ENCODE measurements at places on chromosomes 13 and 19. TPM values are rescaled to one million over a fixed set of nuclear protein-coding genes. Genes with fewer than 3 reads are reported as not detected.

Gene CCNA1
- 0.83 TPM for total RNA-seq

Gene TPTE2
- not detected for total RNA-seq

Gene KL
- total RNA-seq: 0.15 TPM

Gene MAST1
- total RNA-seq: 3.3 TPM

Gene ATP4B
- not detected for total RNA-seq

Gene ZNF836
- 8.7 TPM for total RNA-seq

Gene SLC1A6
- not detected for total RNA-seq

Gene SLITRK6
- total RNA-seq: 0.83 TPM

Gene CRLF1
- 9.5 TPM for total RNA-seq

Gene SELENOV
- total RNA-seq: not detected

Gene CEBPA
- total RNA-seq: 0.15 TPM

Gene GRK1
- total RNA-seq: 0.15 TPM

Gene PBX4
- 1.6 TPM for total RNA-seq

Gene IGSF23
- total RNA-seq: 0.17 TPM

Gene SPACA4
- total RNA-seq: not detected

Gene SCEL
- total RNA-seq: not detected

Gene RFX2
- 12.1 TPM for total RNA-seq

Gene PLK5
- not detected for total RNA-seq

Gene CAMSAP3
- total RNA-seq: under 0.01 TPM

Gene NCAN
- total RNA-seq: under 0.01 TPM

Gene CACNG8
- total RNA-seq: 0.50 TPM

Gene KLK15
- total RNA-seq: not detected
